Stimulated activated CD4-positive, alpha-beta T cell treated with anti-CD3 and anti-CD28 coated beads, Interleukin-1b, Interleukin-23, amount 100 ng/mL, for 24 hours (primary cell): ENCODE measurements at places on chromosomes 16 and 17.

DNA sequence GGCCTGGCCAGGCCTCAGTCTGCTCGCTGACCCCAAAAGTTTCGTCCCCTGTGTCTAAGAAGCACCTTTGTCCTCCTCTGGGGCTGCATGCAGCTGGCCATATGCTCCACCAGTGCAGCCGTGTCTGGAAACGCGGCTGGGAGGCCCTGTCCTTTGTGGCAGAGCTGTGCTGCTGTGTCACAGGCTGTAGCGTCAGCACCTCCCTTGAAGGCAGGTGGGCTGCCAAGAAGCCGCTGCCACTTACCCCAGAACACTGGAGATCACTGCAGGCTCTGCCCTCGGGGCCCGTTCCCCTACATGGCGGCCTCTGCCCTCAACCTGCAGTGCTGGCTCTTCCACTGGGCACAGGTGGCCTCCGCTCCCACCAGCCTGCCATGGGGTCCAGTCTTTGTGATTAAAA lies 15.7 kb upstream of the MC1R start:
- DNase-seq, result no peak

- no peak for DNase-seq
Measured at GRCh38 chr17:15918661-15919259, 26.2 kb upstream of the ADORA2B start.

DNA sequence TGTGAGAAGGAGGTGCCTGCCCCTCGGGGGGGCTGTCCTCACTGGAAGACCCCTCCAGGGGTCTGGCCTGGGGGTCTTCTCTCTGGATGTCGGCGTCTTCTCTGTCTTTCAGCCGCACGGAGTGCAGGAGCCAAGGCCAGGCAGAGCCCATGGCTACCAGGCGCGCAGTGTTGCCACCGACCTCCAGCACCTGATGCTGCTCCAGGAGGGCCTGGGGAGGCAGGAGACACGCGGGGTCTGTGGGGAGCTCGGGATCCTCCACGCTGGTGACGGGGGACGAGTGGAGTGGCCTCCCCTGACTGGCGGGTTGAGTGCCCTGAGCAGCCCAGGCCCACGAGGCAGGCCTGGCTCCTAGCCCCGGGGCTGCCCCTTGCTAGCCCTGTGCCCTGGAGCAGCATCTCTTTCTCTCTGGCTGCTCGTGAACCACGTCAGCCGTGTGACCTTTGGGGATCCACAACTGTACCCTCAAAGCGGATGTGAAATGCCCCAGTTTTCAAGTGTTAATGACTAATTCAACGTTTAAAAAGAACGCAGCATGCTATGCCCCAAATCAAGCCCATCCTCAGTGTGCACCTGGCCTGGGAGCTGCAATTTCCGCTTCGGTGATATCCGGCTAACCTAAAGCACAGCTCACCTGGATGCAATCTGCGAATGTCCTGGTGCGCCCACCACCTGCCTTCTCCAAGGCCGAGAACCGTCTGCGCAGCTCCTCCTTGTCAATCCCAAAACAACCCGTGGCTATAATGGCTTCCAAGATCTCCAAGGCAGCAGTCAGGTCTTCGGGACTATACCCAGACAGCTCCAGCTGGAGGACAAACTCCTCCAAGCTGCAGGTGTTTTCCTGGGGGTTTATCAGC lies 62.9 kb downstream of the IL21R start:
- no peak for DNase-seq

- DNase-seq, result no peak
Measured at GRCh38 chr17:6675201-6675825, 23.8 kb downstream of the C17orf100 start.

GRCh38 chr17:50638966-50639713 lies 4.5 kb downstream of the ABCC3 start:
- no peak for DNase-seq

- DNase-seq, result no peak
Measured at GRCh38 chr16:55248494-55248893, 75.5 kb upstream of the IRX6 start.

DNA sequence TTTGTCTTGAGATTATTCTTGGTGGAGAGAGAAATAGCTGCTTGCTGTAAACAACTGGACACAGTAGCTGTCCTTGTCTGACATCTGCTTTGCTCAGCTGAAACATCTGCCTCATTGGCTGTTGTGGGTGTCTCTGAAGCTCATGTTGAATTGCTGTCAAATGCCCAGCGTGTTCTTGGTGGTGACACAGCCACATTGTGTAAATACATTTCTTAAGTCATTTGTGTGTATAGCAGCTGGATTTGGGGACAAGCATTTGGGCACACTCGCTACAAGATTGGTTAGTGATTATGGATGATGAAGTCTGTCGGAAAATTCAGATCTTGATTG lies 5.3 kb downstream of the FAM234A start:
- no peak for DNase-seq

DNA sequence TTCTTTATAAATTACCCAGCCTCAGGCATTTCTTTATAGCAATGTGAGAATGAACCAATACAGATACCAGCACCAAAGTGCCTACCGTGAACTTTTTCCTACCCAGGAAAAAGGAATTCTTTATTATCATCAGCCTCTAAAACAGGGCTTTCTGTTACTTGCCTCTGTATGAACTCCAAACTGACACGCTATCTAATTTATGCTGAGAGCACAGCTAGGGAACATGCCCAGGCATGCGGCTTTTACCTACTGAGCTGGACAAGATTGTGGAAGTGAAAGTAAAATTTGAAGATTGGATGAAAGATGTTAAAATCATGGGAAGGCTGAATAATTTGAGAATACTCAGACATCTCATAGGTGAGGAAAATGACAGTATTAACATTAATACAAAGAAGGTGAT lies 24.4 kb upstream of the ADCY9 start:
- DNase-seq, result no peak

GRCh38 chr17:20157001-20157310 lies 147.8 kb downstream of the SPECC1 start:
- DNase-seq, result no peak

DNA sequence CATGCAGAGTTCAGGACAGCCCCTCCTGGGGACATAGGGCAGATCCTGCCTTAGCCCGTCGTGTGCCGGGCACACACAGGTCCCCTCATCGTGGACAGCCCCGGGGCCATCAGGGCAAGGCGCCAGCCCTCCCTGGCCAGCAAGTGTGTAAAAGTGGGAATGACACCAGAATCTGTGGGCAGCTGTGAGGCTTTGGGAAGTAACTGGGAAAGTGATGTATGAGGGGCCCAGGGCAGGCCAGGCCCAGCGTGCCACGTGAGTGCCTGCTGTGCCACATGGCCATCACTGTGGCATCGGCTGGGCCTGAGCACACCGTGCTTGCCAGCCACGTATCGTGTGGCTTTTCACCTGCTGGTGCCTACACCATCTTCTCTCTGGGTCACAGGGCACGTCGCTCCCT lies 26.6 kb downstream of the ACSF3 start:
- no peak for DNase-seq

DNA sequence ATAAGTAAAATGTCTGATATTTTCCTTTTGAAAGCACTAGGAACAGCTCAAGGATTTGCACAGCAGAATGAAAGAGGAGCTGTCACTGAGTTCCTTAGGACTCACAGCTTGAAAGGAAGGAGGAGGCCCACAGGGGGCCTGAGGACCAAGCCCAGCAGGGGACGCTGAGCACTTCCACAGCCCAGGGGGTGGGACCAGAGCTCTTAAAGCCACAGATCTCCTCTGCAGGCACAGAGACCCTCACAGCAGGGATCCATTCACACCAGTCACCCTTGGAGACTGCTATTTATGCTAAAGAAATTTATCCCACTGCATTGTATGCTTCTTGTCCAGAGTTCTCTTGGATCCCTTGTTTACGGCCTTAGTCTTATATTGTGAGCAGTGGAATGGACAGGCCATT lies 253.3 kb downstream of the STX8 start:
- DNase-seq, result no peak

GRCh38 chr17:50452630-50453300 lies 15.9 kb downstream of the CHAD start:
- no peak for DNase-seq

DNA sequence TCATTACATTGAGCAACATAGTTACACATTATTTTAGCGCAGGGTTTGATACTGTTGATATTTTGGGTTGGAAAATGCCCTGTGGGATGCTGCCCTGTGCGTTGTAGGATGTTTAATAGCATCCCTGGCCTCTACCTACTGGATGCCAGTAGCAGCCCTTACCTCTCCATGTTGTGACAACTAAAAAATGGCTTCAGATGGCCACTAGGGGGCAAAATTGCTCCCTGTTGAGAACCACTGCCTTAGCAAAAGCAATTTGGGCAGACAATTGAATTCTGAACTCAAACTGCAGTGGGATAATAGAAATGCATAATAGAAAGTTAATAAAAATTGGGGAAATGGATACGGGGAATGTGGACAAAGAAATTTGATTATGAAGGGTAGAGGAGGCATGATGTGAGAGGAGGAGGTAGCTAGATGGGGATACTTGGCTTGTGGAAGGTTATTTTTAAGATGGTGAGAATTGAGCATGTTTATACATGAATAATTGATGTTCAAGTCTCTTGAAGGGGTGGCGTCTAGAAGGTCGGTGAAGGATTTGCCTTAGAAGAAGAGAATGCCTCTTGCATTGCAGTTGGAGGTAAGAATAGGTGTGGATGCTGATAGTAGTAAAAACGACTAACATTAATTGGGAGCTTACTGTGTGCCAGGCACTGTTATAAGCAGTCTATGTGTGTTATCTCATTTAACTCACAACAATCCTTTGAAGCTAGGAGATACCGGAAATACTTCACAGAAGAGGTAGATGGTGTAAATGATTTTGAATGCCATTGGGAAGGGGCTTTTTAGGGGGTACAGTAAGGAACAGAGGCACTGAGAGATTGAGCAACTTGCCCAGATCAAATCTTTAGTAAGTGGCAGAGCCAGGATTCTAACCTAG lies 19.0 kb downstream of the HEATR9 start:
- DNase-seq, result peak; percentile 25

- no peak for DNase-seq
Measured at GRCh38 chr17:75910699-75911098, 6.0 kb upstream of the MRPL38 start.

GRCh38 chr17:8708025-8708461 lies 36.6 kb downstream of the CCDC42 start:
- DNase-seq, result no peak

GRCh38 chr17:74832421-74832820 lies 27.3 kb downstream of the GRIN2C start:
- DNase-seq, result no peak

- DNase-seq, result no peak
Measured at GRCh38 chr17:51335883-51336822, 75.8 kb downstream of the UTP18 start.

DNA sequence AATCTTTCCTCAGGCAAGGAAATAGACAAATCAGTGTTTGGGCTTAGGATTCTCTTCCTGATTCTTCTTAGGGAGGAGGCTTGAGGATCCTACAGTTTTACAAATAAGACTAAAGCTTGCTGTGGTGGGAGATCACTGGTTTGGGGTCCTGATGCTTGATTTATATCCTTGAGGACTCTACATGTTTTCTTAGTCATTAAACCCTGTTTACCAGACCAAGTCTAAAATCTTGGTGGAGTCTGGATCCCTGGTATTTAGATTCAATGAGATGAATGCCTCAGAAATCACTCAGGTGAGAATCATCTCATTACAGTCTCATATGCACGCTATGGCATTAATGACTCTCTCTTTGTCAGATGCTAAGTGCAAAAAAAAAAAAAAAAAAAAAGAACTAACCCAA lies 304.3 kb upstream of the SALL1 start:
- no peak for DNase-seq

DNA sequence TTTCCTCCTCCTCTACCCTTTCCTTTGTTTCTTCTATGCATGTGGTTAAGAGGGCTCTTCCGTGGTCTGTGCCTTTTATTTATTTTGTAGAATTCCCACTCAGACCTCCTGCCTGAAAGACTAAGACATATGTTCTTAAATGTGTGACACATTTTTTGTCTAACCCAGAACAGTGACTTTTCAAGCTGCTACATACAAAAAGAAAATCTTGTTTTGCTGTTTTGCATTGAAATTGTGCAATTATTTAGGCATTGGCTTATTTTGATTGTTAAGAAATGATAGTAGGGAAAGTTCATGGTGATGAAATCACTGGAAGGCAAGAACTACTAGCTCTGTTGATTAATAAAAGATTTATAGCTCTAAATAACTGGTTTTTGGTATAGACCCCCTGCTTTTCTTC lies 76.8 kb downstream of the TUBD1 start:
- DNase-seq, result no peak

- no peak for DNase-seq
Measured at GRCh38 chr17:48132385-48132784, 24.8 kb downstream of the SNX11 start.

GRCh38 chr17:40072040-40072734 lies 9.4 kb downstream of the THRA start:
- DNase-seq, result no peak

DNA sequence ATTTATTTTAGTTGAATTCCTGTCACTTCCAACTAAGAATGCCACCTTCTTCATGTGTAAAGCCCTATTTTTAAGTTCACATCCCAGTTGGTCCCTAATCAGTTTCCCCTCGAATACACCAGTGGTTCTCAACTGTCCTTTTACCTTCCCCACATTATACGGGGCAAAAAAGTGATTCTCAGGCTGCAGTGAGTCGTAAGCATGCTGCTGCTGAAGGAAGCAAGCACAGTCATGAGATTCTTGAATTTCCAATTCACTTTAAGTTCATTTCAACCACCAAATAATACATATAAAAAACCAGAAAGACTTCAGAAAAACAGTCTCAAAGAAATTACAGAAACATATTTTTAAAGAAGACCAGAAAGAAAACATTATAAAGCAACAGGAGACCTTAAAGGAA lies 47.9 kb downstream of the UBE2G1 start:
- DNase-seq, result no peak

GRCh38 chr17:19714542-19715411 lies 1.6 kb downstream of the SLC47A2 start:
- DNase-seq, result no peak

- no peak for DNase-seq
Measured at GRCh38 chr17:42287305-42287976, 857 bp upstream of the STAT5A start.
